Hematopoietic multipotent progenitor cell (in vitro differentiated cells): ENCODE measurements at places on chromosomes 5 and 9. TPM values are rescaled to one million over a fixed set of nuclear protein-coding genes. Genes with fewer than 3 reads are reported as not detected.

Gene GRM6
- total RNA-seq = not detected

Gene GABRG2
- total RNA-seq = under 0.01 TPM

DNA sequence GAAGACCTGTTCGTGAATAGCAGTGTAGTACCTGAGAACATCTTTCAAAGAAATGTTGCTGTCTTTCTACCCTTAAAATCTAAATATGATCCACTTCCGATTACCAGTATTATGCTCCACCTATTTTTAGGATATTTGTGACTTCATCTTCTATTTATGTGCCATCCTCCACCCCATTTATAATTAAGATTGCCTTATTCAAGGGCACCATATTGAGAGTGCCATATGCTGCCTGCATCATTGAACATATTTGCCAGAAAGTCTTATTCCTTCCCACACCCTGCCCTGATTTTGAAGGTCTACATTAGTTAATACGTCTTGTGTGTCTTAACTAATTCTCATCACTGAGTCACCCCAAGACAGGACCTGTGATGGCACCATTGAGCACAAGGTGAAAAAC lies 1076.7 kb downstream of the CDH12 start:
- no peak for DNase-seq

GRCh38 chr5:28808967-28809810 lies 1770.8 kb upstream of the CDH9 start:
- DNase-seq = no peak

- peak; percentile 84 for DNase-seq
Observed at GRCh38 chr5:141636413-141637122, at the start of the genes HDAC3 and RELL2. TSS of gene HDAC3 (minus strand) at chr5:141636849. CDS start at chr5:141636790, 59 bp downstream. TSS of gene RELL2 (plus strand) at chr5:141636997. CDS start at chr5:141638226, 1,229 bp downstream.

Gene SLC45A2
- total RNA-seq = 0.27 TPM

- DNase-seq = no peak
Observed at GRCh38 chr5:98179791-98180755, 593.4 kb upstream of the RGMB start.

DNA sequence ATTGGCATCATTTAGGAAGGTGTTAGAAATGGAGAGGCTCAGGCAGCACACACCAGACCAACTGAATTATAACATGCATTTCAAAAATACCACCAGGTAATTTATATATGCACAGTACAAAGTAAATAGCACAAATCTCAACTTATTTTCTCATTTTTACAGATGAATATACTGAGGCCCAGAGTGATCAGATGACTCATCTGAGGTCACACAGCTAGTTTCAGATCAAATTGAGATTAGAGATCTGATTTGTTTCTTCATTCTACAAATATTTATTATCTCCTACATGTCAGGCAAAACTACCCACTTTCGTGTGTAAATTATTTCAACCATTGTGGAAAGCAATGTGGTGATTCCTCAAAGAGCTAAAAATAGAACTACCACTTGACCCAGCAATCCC lies 507.1 kb downstream of the TLE4 start:
- DNase-seq = no peak

DNA sequence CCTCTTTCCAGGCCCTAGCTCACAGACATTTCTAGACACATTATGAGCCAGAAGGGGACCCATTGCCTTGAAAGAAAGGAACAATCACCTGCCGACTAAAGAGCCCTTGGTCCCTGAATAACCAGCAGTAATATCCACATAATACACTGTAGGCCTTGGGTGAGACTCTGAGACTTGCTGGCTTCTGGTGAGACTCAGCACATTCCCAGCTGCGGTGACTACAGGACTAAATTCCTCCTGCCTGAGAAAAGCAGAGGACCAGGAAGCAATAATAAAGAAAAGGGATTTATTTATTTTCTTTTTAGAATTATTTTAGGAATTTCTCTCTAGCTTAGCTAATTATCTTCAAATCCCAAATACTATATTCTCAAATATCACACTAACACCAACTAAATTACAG lies 87.8 kb upstream of the RGS7BP start:
- DNase-seq = no peak

DNA sequence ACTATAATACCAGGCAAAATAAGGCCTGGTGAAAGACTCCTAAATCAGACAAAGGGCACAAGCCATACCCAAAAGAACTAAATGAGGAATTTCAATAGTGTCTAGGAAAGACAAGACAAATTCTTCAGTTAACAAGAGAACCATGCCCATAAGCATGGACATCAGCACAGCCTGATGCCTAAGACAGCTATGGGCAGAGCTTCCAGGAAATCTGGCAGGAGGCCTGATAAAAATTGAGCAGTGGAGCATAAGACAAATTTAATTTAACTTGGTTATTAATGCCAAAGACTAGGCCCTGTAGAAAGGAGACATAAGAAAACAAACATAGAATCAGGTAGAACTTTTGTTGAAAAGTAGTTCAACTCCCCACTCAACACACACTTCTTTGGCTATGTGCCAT lies 17.3 kb downstream of the KLHL3 start:
- DNase-seq = no peak

Gene NEK6
- 22.6 TPM for total RNA-seq

GRCh38 chr9:106717686-106718085 lies 145.3 kb upstream of the ZNF462 start:
- DNase-seq = no peak

Gene ADAMTS12
- total RNA-seq = not detected

Gene PCDHB12
- not detected for total RNA-seq

GRCh38 chr5:16812911-16813310 lies 123.2 kb downstream of the MYO10 start:
- DNase-seq = no peak

Gene MLANA
- total RNA-seq = not detected

- DNase-seq = no peak
Observed at GRCh38 chr9:76502746-76503145, 43.8 kb downstream of the GCNT1 start.

DNA sequence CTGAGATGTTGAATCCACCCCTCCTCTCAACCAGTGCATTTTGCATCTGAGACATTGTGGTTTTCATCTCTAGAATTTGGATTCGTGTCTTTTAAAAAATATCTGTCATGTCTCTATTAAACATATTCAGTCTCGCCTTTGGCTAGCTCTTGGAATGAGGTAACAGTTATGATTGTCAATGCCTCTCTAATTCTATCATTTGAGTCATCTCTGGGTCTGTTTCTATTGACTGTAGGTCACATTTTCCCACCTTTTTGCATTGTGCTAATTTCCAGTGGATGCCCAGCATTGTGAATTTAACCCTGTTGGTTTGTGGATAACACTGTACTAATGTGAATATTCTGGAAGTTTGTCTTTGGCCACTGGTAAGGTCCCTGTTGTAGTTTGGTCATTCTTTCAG lies 8.4 kb upstream of the SLC6A3 start:
- DNase-seq = no peak

Gene SLC34A1
- under 0.01 TPM for total RNA-seq

Gene VCAN
- 5.4 TPM for total RNA-seq

GRCh38 chr5:67983251-67984110 lies 232.1 kb upstream of the PIK3R1 start:
- peak; percentile 78 for DNase-seq

DNA sequence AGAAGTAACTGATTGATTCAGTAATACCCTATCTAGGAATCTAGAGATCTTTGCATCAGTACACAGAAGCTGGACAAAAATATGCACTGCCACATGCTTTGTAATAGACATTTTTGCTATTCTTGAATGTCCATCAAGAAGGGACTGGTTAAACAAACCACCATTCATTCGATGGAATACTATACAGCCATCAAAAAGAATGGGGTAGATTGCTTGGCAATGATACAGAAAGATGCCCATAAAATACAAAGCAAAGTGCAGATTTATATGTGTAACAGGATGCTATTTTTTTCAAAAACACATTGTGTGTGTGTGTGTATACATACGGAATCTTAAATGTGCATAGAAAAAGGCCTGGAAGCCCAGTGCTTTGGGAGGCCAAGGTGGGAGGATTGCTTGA lies 7.6 kb downstream of the TNIP1 start:
- no peak for DNase-seq

- no peak for DNase-seq
Observed at GRCh38 chr5:14674983-14675854, 10.7 kb downstream of the OTULIN start.

DNA sequence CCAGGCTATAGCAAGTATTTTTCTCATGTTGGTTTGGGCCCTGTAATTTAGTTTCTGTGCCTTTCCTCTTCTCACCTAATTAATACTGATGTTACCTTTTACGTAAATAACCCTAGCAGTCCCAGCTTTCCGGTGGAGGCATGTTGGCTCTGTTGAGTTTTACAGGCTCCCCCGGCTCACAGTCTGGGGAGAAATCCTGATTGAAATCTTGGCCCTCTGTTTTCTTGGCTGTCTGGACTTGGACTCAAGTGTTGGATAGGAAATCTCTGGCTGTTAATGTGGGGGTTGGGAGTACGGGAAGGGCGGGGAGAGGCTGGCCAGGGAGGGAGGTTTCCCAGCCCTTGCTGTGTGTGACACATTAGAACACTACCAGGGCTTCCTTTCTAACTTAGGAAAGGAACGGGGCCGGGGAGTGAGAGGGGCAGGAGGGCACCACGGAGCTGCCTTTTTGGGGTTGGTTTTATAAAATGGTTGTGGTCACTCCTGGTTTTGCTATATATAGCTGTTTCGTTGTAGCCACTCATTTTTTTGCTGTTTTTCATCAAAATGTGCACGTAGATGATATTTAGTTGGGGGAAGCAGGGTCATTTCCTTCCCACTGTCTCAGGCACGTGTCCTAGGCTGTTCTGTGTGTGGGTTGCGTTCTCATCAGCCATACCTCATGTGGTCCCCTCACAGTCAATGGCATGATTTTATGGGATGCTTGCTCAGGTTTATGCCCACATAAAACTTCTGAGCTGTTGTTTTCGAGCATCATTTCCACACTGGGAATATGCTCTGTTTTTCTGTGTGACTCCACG lies 11.0 kb downstream of the TRIO start:
- peak; percentile 67 for DNase-seq

Gene GFI1B
- total RNA-seq = 72.4 TPM

DNA sequence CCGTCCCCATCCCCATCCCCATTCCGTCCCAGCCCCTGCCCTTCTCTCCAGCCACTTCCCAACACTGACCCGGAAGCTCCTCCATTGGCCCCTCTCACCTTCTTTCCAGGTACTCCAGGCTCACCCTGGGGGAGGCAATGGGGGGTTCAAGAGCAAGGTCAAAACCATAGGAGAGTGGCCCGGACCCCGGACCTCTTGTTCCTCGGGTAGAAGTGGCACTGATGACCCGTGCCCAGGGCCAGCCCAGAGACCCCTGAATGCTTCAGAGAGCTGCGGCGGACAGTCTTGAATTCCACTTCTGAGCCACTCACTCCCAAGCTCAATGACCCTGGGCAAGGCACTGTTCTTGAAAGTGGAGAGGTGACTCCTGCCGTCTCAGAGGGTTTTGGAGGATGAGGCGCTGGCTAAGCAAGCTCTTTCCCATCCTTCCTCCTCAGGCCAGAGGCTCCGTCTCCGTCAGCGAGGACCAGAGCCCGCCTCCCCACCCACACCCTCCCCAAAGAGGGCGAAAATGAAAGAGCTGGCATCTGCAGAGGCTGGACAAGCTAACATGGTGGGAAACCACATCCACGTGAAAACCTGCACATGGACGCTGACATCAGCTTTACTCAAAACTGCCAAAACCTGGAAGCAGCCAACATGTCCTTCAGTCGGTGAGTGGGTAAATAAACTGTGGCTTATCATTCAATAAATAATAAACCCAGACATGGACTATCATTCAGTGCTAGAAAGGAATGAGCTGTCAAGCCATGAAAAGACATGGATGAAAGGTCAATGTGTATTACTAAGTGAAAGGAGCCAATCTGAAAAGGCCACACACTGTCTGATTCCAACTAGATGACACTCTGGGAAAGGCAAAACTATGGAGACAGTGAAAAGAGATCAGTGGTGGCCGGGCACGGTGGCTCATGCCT lies 27.3 kb upstream of the PHYKPL start:
- DNase-seq = no peak

DNA sequence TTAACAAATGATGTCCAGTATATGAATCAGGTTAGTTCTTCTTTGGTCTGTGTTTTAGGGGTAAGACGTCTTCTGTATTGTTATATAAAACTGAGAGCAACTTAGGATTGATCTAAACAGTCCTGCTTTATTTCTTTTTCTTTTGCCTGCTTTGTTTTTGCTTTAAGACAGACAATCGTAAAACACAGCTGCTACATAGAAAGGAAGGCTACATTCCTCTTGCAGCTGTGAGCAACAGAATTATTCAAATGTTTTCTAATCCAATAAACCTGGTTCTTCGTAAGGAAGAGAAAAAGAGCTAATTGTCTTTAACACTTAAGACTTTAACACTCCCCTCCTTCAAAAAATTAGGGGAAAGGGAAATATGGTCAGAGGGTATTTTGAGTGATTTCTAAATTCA lies 14.6 kb downstream of the FGF1 start:
- DNase-seq = no peak

Gene SLC25A2
- total RNA-seq = 0.54 TPM
